ENCODE measurements at places on chromosomes 7 and 10.

GRCh38 chr7:80807166-80807900, 111.5 kb downstream of the SEMA3C start:
- DNase-seq, result no peak

GRCh38 chr10:115572740-115573455, 479.7 kb downstream of the ATRNL1 start:
- no peak for DNase-seq

DNA sequence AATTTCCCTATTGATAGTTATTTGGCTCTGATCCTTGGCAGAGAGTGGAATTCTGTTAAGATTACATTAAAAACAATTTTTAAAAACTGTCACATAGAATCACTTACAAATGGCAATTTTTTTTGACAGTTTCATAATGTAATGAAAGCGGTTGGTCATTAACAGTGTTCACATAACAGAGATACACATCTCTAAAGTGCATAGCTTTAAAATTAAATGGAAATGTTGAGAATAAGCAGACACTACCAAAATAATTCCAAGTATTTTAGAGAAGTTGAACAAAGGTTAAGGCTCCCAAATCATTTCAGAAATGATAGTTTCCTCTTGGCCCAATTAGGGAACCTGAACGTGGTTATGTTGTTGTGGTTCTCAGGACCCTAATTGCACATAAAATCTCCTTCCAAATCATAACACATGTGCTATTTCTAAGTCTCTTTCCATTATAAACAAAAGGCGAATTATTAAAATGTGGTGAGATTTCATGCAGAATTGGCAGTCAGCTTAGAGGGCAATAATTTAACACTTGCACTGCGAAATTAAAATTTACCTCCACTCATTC, 528.9 kb upstream of the FZD8 start:
- DNase-seq, result no peak

DNA sequence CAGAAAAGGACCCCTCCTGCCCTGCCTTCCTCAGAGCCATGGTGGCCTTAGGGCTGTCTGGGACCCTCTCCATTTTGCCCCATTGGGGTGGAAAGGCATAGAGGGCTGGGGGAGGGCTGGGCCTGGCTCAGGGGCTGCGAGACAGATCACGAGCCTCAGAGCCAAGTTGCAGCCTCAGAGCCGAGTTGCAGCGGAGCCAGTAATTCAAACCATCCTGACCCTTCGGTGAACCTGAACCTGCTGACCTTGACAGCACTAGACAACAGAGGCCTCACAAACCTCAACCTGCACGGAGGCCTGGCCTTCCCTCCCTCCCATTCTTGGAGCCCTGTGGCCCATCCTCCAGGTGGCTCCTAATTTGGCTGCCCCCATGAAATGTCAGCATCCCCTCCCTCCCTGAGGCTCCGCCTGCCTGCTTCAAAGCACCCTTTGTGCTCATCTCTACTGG, 45.4 kb downstream of the PAX2 start:
- peak; percentile 59 for DNase-seq

DNA sequence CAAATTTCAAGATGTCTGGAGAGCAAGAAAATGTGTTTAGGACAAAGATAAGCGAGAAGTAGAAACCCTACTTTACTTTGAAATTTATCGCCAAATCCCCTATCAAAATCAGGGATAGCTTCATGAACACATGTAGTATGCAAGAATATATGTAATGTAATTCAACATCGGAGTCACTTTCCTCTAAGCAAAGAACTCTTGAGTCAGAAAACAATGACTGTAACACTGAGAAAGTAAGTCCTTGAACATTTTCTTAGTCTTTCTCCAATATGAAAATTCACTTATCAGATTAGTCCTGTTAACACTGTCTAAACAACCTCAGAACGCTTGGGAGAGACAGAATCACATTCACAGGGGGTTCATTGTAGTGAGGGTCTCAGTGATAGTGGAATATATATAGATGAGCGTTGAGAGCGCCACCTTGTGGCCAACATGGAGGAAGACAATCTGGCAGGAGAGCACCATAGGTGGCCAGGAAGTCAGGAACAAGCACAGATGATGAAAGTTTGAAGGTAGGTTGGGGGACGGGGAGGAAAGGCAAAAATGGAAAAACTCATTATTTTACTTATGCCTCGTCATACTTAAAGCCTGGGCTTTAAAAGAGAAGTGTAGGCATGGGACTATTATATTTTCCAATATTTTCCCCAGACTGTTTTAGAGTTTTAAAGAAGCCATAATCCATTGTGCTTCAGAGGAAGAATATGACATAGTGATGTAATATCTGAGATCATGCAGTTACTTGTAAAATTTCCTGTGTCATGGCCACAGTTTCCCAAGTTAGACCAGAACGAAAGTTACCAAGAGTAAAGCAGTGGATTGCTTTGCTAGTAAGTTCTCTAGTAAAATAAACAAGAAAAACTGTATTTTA, 115.5 kb upstream of the GNAI1 start:
- DNase-seq, result no peak

DNA sequence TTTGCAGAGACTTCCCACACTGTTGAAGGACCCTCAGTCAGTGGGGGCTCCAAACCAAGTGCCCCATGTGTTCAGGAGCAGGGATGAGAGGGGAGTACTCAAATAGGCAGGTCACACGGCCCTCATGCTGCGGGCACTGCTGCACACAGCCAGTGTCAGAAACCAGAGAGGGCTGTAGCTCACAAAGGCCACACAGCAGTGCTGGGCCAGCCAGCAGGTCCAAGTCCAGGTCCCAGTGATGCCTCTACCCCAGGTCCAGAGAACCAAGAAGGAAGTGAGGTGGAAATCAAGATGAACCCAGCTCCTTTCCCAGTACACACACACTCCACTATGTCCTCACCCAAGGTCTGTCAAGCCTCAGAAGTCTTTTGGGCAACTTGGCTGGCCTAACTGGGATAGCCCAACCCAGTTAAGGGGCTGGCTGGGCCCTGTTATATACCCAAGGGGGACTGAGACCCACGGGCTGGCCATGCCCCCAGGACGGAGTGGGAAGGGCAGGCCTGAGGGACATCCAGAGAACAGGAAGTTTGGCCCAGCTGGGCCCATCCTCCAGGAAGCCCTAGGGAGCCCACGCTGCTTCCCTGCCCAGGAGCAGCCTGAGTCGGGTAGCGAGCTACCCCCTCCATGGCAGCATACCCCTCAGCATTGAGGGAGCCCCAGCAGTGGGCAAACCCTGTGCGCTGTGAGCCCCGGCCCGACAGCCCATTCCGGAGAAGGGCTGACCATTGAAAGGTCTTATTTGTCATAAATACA, 24.3 kb downstream of the GRID1 start:
- DNase-seq, result peak; percentile 47

Data from chondrocyte (in vitro differentiated cells).